ENCODE measurements at places on chromosomes 1 and 21.

- DNase-seq: no peak
These were observed 33.2 kb downstream of the RCSD1 start for GRCh38 chr1:167663002-167663772.

DNA sequence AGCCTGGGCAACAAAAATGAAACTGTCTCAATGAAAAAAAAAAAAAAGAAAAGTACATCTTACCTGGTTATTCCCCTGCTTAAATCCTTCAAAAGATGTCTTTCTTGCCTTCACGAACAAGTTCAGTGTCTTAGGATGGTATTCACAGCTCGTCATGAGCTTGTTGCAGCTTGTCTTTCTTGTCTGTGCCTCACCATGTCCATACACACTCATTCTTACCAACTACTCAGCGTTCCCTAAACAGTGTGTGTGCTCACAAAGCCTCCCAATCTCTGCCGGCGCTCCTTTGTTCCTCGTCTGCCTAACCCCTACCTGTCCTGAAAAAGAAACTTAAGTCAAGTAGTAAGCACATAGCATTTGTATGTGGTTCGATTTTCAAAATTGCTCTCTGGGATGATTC lies 31.1 kb downstream of the UBE4B start:
- no peak for DNase-seq

- DNase-seq: no peak
These were observed 475.2 kb upstream of the USP24 start for GRCh38 chr1:55690366-55690765.

DNA sequence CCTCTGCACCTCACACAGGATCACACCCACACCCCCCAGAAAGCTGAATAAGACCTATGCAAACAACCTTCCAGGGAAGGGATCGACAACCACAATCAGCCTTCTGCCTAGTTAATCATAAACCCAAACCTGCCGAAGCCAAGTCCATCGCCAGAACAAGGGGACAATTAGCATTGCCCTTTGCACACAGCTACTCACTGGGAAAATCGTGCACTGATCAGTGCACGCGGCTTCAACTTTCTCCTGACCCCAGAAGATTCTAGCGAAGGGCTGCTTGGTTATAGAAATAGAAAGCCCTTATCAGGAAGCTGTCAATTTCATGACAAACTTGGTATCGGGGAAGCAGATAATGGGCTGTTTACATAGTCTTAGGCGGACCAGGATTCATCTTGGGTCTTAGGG lies 29.5 kb downstream of the RUNX1 start:
- DNase-seq: no peak

- DNase-seq: no peak
These were observed 341.1 kb downstream of the TGFB2 start for GRCh38 chr1:218686258-218686657.

DNA sequence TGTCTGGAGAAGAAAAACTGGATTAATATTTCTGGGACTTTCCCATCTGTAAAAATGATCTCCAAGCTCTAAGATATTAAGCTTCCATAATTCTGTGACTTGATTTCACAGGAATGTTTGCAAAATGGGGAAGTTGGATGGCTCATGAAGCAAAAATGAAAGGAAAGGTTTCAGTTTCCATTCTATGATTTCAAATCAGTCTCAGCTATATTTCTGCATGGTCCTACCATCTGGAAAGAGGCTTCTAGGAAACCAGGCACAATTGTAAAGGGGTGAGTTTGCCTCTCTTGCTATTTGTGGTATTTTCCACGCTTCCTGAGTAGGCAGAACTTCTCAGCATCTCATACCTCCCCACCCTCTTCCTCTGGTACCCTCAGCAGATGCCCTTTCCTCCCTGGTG lies 22.4 kb upstream of the ACTN2 start:
- no peak for DNase-seq

DNA sequence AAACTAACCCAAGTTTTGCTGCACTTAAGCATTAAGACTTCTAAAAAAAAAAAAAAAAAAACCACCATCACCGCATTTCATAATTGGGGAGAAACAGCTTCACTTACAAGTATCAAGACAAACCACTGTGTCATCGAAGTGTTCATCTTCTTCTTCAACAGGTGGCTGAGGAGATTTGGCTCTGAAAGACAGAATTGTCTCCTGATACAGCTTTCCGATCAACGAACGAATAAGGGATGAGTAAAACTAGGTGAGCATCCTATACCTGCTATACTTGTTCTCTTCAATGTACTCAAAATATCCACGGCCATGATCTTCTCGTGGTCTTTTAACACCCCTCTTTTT lies 2.0 kb downstream of the HNRNPU start:
- no peak for DNase-seq

DNA sequence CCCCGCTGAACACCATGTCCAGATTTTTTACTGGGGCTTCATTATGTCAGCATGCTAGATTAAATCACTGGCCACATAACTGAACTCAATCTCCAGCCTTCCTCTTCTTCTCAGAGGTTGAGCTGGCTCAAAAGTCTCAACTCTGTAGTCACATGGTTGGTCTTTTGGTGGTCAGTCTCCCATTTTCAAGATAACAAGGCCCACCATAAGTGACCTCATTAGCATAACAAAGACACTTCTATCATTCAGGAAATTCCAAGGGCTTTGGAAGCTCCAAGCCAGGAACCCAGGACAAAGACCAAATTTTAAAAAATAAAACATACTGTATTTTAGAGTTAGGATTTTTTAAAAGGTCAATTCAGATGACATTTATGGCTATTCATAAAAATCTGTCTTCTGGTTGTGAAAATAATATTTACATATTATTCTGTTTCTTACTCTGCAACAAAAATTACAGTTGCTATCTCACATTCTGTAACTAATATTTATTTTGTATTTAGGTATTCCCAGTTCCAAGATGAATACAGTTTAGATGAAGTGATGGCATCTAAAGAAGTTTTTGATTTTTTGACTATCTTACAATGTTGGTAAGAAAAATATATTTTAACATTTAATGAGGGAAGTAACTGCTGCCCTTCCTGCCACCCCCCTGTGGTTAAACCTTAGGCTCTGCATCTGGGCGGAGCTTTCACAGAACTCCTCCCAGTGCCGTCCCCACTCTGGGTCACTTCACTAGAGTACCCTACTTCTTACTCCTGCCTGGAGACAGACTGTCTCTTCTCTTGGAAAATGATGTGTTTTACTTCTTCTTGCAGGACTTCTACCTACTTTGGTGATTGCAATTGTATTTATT lies 49.3 kb downstream of the SCP2 start:
- DNase-seq: no peak

- no peak for DNase-seq
These were observed 14.6 kb upstream of the ACBD3 start for GRCh38 chr1:226201029-226201593.

DNA sequence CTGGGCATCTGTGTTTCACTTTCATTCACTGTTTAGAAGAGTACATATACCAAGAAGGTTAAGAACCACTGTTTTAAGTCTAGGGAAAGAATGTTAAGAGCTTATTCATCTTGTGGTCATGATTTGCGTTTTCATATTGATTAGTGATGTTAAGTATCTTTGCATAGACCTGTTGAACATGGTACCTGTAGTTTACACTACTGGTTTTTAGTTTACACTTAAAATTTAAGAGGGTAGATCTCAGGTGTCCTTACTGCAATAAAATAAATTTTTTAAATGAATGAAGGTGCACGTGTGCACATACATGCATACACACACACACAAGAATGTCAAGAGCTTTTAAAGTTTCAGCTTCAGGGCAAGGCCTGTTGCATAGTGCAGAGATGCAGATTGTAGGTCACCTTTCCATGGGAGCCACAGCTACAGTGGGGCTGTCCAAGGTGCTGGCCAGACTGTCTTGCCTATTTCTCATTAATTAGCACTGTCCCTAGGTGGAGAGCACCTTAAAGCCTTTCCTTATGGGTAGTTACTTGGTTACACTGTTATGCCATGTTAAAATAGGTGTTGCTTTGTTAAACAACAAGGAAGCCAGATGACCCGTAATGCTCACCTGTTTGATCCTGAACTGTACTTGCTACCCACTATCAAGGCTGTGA lies 543.0 kb upstream of the DAB1 start:
- no peak for DNase-seq

GRCh38 chr21:32732544-32732943 lies 4.7 kb upstream of the SYNJ1 start:
- DNase-seq: no peak

DNA sequence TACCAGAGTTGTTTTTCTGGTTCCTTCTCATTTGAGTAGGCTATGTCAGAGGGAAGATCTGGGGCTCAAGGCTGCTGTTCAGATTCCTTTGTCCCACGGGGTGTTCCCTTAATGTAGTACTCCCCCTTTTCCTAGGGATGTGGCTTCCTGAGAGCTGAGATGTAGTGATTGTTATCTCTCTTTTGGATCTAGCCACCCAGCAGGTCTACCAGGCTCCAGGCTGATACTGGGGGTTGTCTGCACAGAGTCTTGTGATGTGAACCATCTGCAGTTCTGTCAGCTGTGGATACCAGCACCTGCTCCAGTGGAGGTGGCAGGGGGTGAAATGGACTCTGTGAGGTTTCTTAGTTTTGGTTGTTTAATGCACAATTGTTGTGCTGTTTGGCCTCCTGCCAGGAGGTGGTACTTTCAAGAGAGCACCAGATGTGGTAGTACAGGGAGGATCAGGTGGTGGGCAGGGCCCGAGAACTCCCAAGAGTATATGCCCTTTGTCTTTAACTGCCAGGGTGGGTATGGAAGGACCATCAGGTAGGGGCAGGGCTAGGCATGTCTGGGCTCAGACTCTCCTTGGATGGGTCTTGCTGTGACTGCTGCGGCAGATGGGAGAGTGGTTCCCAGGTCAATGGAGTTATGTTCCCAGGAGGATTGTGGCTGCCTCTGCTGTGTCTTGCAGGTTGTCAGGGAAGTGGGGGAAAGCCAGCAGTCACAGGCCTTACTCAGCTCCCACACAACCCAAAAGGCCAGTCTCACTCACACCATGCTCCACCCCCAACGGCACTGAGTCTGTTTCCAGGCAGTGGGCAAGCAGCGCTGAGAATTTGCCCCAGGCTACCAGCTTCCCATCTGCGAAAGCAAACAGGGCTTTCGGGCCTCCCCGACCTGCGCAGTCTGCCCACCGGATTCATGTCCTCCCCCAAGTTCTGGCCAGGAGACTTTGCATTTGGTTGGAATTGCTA lies 64.2 kb downstream of the SERINC2 start:
- no peak for DNase-seq

DNA sequence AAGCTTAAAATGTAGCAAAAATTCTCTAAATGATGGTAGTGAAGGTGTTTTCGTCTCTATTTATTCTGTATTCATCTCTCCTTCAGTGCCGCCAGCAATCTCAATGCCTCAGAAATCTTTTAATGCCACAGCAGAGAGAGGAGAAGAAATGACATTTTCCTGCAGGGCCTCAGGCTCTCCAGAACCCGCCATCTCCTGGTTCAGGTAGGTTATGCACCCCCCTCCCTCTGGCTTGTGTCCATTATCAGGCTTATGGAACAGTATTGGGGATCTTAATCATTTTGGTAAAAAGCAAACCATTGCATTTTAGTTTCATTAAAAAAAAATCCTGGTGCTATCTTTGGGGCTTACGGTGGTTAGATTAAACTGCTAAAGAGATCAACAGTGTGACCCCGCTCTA lies 326.1 kb downstream of the NCAM2 start:
- no peak for DNase-seq

DNA sequence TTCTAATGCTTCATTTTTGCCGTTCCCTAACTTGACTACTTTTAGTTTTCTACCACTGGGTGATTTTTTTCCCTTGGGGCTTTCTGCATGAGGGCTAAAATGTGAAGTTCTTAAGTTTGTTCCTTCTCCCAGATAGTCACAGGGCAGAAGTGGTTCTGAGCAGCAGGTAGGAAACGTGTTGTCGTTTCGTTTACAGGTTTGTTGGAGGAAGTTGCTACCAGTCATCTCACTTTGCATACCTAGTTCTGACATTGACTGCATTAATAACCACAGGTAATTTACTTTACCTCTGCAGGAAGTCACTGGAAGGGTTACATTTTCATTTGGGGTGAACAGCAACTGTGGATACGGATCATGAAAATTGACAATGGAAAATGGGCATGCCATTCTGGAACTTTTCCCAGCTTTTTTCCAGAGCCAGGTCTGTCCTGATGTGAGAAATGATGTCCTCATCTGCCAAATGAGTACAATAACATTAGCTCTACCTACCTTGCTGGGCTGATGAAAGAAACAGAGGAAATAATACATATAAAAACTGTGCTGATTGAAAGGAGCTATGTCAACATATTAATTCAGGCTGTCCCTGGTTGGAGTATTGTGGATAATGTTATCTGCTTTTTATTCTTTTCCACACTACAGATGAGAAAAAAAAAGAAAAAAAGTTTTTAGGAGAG lies 94.2 kb downstream of the DISC1 start:
- DNase-seq: no peak

DNA sequence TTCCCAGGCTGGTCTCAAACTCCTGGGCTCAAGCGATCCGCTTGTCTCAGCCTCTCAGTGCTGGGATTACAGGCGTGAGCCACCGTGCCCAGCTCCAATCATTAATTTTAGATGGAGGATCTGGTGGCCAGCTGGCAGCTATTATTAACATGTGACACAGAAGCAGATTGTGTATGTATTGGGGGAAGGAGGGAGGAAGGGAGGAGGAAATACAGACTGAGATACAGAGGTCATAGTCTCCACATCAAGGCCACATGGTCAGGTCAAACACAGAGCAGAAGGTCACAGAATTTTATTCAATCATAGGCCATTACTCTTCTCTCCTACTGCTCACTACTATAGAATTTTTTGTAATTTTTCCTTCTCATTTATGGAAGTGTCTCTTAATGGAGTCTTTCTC lies 57.9 kb upstream of the ADORA3 start:
- no peak for DNase-seq

Data from stimulated activated CD4-positive, alpha-beta T cell treated with anti-CD3 and anti-CD28 coated beads, Interleukin-4, amount 100 ng/mL, for 24 hours (primary cell).